ENCODE measurements at places on chromosomes 6 and 20.

DNA sequence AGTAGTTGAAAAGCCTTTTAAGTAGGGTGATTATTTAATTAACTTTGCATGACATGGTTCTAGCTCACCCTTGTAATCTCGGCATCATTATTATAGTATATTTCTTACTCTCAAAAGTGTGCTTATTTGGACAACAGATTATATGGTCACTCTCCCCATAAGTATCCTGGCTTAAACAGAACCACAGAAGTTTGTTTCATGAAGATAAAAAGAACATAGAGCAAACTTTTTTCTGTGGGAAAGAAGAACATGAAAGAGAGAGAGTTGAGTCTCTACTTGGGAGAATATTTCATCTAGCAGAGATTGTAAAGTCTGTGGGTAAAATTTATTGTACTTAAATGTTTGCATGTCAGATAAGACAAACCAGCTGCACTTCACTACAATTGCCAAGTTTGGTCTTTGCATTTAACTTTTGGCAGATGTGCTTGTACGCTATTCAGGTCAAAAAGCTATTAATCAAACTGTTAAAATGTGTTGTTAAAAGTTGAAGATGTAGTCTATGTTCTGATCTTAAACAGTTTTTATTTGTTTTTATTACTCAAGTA, 33.4 kb upstream of the PRIM2 start:
- no peak for DNase-seq

GRCh38 chr6:151239603-151240035, at the start of gene AKAP12:
Gene AKAP12, plus strand, starts transcription at chr6:151239967. Its CDS starts 596 bp downstream, at chr6:151240563.
- peak; percentile 65 for DNase-seq

GRCh38 chr6:83867527-83868161, 8.2 kb downstream of the CYB5R4 start:
- DNase-seq, result no peak

DNA sequence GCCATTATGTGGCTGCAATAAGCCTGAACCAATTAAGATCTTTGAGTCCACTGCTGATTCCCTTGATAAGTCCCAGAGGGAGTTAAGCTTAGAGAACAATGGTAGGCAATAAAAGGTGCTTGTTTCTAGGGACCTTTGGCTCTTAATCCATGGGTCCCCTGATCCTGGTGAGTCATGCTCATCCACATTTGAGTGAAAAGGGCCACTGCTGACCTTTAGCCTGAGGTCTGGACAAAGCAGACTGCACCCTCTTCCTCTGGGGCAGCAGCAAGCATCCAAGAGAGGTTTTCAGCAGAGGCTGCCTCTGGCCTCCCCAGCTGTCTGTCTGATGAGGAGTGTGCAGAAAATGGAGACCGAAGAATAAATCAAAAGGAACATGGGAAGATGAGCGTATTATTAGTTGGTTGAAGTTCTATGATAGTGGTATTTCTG, 16.1 kb upstream of the SCGN start:
- no peak for DNase-seq

GRCh38 chr6:8322659-8323058, 112.7 kb downstream of the SLC35B3 start:
- DNase-seq, result no peak

DNA sequence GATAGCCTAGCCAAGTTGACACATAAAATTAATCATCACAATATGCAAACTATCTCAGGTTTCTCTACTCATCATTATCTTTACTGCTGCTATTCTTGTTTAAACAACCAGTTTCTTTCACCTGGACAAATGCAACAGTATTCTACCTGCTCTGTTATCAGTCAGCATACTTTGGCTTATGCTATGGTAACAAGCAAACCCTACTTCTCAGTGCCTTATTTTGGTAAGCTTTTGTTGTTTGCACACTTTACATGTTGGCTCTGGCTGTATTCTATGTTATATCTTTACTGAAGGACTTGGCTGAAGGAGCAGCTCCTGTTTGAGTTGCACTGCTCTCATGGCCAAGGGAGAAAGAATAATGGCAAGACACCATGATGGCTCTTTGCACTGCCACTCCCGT, 463.1 kb downstream of the EPM2A start:
- DNase-seq, result no peak

DNA sequence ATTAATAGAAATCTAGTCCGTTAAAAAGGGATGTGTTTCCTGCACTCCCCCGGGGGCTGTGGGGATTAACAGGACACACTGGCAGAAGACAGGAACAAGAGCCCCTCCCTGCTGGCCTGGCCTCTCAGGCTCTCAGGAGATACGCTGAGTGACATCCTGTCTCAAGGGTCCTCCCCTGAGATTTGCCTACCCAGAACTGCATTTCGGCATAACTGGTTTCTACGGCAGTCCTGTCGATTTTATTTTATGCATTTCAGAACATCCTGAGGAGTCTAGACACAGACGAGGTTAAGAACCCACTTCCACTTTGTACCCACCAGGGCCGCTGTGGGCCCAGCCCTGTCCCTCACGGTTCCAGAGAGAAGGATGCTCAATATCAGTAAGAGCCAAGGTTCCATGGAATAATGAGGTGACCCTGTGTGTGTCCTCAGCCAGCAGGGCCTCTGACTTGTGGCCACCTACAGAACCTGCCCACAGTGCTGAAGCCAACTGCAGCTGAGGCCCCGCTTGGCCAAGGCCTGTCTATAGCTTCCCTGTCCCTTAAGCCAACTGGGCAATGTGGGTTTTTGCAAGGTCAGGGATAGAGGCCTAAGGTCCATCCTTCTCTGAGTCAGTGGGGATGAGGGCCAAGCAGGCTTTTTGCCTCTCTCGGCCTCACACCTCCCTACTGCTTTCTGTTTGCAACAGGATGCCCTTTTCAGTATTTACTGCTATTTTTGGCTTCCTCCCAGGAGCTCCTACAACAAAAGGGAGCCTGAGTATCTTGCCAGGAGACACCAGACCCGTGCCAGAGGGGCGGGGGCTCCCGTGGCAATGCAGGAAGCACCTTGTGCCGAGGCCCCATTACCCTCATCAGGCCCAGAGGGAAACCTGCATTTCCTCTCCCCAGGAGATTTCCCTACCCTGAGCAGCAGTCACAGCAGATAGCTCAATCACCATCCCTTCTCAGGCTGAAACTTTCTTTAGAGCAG, 14.7 kb downstream of the UQCC2 start:
- no peak for DNase-seq

DNA sequence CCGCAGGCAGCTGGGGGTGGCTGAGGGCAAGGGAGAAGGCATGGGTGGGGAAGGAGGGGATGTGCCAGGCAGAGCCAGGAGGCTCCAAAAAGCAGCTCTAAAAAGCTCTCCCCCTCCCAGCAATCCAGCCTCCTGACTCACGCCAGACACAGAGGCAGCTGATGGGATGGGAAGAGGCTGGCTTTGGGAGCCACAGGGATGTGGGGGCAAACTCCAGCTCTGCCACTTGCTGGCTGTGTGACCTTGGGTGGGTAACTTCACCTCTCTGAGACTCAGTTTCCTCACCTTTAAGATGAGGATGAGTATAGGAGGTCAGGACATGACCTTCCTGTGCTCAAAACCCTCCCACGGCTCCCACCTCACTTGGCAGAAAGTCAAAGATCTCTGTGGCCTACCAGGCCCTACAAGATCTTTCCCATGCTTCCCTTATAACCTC, 148.9 kb downstream of the CEBPB start:
- no peak for DNase-seq
